Stimulated activated CD8-positive, alpha-beta memory T cell treated with anti-CD3 and anti-CD28 coated beads, Interleukin-7, amount 100 ng/mL, for 48 hours (primary cell): ENCODE measurements at places on chromosomes 2 and 18.

- DNase-seq = no peak
Observed at GRCh38 chr2:238101891-238102841, 2.0 kb downstream of the ESPNL start.

- no peak for DNase-seq
Observed at GRCh38 chr2:130744287-130745117, 10.8 kb upstream of the AMER3 start.

DNA sequence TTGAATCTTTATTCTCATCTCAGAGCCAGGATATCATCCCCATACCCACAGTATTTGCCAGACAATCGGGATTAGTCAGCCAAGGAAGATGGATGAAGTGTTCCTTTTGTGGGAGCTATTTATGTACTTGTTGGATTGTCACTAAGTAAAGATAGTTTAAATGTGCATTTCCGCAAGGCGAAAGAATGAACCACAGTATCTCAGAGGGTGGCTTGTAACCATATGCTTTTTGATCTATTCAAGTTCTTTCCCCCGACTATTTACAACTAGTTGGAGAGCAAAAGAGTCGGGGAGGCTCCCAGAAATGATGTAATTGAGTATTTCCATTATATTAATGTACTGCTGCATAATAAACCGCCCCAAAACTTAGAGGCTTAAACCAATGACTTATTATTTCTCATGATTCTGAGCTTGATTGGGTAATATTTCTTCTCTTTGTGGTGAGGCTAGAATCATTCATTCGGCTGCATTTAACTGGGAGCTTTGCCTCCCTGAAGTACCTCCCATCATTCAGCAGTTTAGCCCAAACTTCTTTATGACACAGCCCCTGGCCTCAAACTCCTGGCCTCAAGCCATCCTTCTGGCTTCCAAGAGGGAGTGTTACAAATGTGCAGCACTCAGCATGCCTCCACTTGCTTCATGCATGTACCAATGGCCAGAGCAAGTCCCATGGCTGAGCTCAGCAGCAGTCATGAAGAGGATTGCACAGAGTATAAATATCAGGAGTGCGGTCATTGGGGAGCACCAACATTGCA, 423.7 kb downstream of the METTL4 start:
- DNase-seq = no peak

DNA sequence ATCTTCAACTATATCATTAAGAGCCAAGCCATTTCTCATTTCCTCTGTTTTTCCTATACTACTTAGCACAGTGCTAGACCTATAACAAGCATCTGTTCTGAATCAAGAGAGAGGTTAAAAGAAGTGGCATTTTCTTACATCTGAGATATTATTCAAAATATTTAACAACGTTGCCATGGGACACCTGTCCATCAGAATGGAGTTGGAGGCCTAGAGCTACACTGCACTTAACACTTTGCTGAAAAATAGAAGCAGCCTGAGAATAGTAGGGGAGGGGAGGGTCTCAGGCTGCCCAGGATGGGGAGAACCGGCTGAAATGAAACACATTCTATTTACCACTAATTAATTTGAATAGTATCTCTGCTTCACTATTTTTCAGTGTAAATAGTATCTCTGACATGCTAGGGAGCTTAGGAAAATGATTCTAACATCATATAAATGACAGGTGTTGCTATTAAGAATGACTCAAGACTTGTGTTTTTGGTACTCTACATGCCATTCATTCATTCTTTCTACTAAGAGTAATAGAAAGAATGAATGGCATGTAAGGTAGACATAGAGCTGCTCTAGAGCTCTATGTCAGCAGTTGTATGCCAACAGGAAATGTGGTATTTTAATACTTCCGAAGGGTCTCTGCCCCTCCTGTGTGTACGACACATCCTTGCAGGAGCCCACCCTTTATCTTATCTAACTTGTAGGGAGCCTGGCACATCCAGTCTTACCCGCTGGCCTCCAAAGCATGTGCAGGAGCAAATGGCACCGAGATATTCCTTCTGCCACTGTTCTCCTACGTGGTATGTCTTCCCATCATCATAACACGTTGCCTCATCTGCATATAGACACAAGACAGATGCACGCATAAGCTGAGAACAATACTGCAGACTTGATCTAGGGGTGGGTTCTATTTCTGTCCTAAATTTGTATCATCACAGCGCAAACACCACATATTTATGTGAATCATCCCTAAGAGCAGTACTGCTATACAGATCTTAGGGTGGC, 52.6 kb downstream of the ATIC start:
- no peak for DNase-seq

- no peak for DNase-seq
Observed at GRCh38 chr2:18406219-18406618, 154.2 kb downstream of the RDH14 start.

GRCh38 chr2:188459061-188459460, 167.4 kb downstream of the GULP1 start:
- DNase-seq = no peak

- DNase-seq = no peak
Observed at GRCh38 chr2:159711562-159712142, 654 bp upstream of the MARCHF7 start.

DNA sequence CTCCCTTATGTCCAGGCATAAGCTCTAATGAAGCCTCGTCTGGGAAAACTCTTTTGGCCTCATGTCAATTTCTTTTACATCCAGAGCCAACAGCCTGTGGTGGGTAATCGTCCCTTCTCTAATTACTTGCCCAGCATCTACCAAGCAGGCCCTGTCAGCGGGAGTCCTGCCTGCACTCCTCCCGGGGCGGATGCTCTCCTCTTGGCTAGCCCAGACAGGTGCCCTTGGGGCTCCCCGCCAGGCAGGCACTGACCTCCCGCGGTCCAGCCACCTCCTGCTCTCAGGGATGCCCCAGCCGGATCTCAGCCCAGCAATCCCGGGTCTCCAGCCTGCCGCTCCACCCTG, 74.2 kb downstream of the NCAPH start:
- DNase-seq = no peak

DNA sequence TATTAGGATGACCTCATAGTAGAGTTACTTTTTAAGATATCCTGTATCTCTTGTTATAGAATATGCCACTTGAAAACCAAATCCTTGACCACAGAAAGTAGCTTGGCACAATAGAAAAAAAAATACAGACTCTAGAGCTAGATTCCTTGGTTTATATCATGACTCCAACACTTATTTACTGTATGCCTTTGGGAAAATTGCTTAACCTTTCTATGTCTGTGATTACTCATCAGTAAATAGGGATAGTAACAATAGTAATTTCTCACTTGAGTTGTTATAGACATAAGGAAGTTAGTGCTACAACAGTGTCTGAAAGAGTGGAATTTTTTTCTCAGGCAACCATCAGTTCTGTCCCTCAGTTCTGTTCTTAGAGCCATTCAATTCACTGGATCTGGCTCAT, 193.8 kb downstream of the GULP1 start:
- no peak for DNase-seq

- no peak for DNase-seq
Observed at GRCh38 chr2:237876061-237876526, 16.7 kb downstream of the RAMP1 start.

DNA sequence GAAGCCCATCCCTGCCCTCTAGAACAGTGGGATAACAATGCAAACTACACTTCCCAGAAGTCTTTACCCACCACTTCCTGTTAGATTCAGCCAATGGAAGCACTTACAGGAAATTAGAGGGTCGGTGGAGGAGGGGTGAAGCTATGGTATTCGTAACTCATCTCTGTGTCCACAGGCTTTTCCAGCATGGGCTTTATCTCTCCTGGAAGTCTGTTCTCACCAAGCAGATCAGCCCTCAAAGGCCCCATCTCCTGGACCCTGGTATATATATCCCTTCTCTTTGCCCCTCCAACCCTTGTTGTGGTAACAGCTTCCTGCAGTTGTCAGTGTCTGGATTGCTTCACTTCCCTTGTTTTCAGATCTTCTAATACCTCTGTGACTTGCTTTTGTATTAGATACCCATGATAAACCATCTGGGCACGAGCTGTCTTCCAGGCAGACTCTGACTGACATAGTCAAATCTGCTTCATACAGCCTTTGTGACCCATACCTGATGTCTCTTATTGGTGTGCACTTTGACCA, 475.0 kb upstream of the POU3F3 start:
- no peak for DNase-seq

DNA sequence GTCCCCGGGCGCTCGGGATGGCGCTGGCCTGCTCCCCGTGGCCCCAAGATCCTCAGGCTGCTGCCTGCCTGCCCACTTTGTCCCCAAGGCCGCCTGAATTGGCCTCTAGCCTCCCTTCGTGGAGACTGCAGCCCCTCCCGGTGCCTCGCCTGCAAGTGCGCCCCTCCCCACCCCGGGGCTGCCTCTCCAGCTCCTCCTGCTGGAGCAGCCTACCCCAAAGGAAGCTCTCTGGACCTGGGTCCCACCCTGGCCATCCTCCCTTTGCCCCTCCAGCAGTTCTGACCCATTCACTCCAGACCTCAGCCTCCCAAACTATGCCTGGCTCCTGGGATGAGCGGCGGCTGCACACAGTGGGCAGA, 6.2 kb downstream of the ESPNL start:
- no peak for DNase-seq

DNA sequence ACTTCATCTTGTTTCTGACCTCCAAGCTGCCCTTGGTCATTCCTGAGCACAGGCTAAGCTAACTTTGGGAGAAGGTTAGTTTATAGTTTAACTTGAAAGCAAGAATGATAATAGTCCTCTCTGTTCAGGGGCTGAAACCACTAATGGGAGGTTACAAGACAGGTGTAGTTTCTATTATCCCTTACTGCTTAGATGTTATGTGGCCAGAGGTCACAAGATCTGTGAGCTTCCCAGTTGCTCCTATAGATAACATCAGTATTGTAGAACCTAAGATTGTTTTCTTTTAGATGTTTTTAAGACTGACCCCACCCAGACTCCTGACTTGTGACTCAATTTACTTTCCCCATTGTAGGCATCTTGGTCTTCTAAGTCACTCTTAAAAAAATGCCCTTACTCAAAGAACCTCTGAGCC, 94.8 kb upstream of the LPIN2 start:
- no peak for DNase-seq

DNA sequence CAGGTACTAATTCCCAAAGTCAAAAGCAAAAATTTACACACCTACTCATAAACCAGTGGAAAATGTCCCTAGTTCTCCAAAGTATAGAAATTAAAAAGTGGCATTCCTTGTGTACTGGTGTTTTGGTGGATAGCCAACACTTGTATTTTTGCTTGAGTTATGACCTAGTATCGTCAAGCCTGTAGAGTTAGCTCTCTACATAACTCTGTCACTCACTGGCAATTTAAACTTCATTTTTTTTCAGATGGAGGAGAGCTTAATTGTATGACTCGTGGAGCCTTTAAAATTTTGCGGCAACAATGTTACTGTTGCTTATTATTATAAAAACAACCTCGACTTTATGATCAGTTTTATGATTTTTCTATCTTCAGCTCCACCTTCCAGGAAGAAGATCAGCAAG, 58.7 kb downstream of the ITGB6 start:
- DNase-seq = no peak

GRCh38 chr18:26545335-26546123, 2.8 kb downstream of the KCTD1 start:
- DNase-seq = no peak

DNA sequence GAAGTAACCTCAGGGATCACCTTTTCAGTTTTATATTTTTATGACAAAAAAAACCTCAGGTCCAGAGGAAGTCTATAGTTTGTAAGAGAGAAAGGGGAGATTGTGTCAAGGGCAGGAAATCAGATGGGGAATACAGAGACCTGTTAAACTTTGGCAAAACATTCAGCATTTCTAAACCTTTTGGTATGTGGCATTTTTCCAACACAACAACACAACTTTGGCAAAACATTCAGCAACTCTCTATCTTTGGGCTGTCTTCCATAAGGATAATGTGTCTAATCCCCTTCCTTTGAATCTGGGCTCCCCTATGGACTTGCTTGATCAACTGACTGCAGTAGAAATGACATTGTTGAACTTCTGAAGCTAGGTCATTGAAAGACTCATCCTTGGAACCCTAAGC, 220.6 kb upstream of the CCDC68 start:
- no peak for DNase-seq

- no peak for DNase-seq
Observed at GRCh38 chr2:227849906-227850305, 21.5 kb upstream of the DAW1 start.

- no peak for DNase-seq
Observed at GRCh38 chr18:21300908-21301200, 58.8 kb downstream of the GREB1L start.

GRCh38 chr2:45242161-45242741, 233.0 kb upstream of the SIX2 start:
- DNase-seq = no peak

DNA sequence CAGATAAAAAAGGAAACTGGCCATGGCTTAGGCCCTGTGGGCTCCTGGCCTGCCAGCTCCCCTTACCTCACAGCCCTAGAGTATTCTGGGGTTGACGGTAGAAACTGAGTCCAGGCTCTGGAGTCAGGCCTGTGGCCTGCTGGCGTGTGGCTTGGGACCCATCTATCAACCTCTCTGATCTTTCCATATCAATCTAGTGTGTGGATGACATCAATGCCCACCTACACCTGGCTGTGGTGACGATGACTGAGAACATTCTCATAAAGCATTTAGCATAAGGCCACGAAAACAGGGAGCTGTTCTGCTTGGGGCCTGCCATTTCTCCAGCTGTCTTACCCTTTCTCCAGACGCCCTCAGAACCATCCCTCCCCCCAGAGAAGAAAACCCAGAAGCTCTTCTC, 17.9 kb downstream of the PCARE start:
- DNase-seq = peak; percentile 11

DNA sequence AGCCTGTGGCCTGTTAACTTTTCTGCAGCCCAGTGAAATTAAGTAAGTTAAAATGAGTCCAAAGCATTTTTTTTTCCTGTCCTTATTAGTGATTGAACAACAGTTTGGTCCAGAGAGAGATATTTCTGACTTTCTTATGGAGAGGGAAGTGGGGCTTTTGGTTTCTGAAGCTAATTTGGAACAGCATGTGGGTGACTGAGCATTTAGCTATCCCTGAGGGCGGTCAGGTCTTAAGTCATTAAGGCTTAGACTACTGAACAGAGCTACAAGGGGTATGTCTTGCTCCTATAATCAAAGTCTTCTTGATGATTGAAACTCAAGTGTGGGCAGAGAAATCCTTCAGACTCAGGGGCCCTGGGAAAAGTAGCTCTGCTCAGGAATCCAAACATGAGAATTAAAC, 14.0 kb downstream of the ARHGAP25 start:
- no peak for DNase-seq

DNA sequence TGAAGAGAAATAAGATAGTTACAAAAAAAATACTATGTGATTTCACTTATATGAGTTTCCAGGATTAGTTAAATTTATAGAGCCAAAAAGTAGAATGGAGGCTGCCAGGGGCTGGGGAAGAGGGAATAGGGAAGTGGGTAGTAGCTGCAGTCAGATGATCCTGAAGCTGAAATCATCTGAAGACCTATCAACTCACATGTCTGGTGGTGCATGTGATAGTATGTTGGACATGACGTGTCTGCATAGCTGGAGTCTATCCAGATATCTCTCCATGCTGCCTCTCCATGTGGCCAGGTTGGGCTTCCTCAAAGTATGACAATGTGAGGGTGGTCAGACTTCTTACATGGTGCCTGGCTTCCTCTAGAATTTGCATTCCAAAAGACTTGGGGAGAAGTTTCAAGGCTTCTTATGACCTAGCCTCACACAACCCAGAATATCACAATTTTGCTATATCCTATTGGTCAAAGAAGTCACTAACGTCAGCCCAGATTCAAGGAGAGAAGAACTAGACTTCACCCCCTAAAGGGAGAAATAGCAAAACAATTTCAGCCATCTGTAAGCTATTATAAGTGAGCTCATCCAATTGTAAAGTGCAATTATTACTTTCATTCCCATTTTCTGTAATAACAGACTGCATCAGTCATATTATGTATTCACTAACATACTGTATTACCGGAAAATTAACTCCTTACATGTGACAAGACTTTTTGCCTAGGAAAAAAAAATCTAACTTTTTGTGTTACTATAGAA, 14.0 kb upstream of the ZNF396 start:
- DNase-seq = no peak
